T-cell (primary cell): ENCODE measurements at places on chromosomes 11 and 22. TPM values are rescaled to one million over a fixed set of nuclear protein-coding genes. Genes with fewer than 3 reads are reported as not detected.

- DNase-seq: peak; percentile 35
Observed at GRCh38 chr22:22954656-22955055, 67.0 kb downstream of the IGLL5 start.

DNA sequence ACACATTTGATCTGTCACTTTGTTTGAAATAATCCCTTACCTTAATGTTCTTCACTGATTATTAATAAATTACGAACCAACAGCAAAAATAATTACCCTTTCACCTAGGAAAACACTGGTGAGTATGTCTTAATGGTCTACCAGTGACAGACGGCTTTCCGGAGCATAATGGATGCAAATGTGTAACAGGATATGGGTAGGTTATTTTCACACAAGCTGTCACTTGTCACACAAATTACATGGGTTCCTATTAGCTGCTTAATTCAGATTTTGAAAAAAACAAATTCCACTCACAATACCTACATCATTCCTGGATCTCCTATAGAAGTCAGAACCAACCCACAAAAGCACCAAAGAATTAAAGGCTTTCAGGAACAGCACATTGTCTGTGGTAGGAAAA, 127.9 kb downstream of the WT1 start:
- no peak for DNase-seq

DNA sequence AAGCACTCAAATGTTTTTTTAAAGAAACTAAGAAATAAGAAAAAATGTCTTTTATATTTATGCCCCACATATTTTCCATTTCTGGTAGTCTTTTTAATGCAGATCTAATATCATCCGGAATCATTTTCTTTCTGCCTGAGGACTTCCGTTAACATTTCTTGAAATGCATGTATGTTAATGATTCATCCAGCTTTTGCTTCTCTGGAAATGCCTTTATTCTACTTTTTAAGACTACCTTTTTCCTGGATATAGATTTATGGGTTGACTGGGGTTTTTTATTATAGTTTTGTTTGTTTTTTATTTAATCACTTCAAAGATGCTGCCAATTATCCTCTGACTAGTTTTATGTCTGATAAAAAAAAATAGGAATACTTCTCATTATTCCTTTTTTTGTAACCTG, 57.1 kb upstream of the LDLRAD3 start:
- no peak for DNase-seq

The DAGLA gene
- total RNA-seq: 0.38 TPM

The CHRNA10 gene
- total RNA-seq: 2.1 TPM

The AGBL2 gene
- total RNA-seq: 8.8 TPM
